ENCODE measurements at places on chromosomes 5 and 9.

DNA sequence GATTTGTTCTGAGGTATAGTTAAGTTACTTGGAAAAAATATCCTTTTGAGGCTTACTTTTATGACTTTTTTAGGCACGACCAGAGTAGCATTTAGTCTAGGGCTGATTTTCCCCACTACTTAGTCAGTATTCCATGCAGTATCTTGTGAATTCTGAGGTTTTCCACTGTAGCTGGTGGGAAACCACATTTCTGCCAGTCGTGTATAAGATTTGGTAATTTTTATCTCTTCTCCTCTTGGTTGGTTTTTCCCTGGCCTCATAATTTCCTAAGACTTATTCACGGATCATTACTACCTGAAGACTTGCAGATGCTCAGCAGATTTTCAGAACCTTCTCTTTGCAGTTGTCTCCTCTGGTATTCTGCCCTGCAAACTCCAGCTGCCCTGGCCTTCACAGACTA lies 23.5 kb downstream of the MTREX start:
- DNase-seq, result no peak

- DNase-seq, result no peak
Measured at GRCh38 chr9:124969401-124969800, 28.5 kb upstream of the GOLGA1 start.

DNA sequence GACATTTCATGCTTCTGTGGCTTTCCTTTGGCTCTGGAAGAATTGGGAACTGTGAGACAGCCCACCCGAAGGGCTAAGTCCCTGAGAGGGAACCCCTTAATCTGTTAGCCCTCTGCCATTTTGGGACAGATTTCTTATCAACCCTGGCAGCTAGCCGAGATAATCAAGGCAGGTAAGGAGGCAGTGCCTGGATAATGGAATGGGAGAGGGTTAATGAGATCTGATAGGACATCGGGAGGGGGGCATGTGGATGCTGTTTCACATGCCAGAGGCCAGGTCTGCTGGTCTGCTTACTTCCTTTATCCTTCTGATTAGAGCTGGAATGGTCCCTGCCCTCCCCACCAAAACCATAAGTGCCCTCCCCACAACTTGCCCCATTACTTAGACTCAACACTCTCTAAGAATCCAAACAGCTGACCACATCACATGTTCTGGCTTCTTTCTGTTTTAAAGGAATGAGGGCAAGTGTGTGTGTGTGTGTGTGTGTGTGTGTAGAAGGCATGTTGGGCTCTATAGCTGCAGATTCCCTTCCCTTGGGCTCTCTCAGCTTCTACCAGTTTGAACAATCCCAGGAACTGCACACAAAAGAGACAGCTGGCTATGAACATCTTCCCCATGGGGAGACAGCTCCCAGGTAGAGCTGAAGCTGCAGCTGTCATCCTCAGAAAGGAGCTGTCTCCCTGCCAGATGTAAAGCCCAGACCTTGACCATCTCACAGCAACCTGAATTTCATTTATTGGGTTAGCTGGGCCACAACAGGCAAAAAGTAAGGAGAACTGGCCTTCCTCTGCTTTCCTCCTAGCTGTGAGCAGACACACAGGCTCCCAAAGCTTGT lies 221.3 kb downstream of the PIK3R1 start:
- peak; percentile 64 for DNase-seq

GRCh38 chr5:133703935-133704334 lies 91.6 kb upstream of the FSTL4 start:
- DNase-seq, result no peak

DNA sequence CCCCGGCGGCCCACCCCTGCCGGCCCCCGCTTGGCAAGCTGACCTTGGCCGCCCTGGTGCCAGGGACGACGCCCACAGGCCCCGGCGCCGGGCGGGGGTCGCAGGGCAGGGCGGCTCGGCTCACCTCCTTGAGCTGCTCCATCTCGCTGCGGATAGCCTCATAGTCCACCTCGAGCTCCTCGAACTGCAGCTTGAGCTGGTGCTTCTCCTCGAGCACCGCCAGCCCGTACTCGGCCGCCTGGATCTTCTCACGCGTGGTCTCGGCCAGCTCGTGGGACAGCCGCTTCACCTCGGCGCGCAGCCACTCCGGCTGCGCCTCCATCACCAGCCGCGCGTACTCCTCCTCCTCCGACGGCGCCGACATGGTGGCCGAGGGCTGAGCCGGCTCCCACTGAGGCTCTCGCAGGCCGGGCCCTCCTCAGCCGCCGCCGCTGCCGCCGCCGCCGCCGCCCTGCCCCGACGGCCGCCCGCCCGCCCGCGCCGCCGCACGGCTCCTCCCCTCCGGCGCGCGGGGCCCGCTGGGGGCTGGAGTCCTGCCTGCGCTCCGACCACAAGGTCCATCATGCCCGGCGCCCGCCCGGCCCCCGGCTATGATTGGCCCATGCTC lies at the start of gene BICD2:
Gene BICD2, minus strand, starts transcription at position 453 of the 607 bp plus-strand sequence. Its CDS starts 89 bp downstream, at position 364.
- no peak for DNase-seq

DNA sequence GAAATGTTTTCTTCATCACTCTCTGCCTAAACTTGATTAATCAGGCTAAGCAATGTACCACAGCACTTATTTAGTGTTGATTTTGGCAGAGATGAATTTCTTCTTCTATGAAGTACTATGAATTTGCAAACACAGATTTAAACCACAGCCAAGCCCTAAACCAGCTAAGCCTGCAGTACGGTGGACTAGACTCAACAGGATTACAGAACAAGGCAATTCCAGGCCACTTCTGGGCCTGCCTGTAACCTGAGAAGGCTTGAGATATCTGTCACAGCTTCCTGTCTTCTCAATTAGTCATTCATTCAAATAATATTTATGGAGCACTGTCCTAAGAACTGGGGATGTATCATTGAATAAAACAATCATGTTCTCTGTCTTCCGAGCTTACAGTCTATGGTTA lies 32.4 kb upstream of the CAST start:
- DNase-seq, result peak; percentile 90

DNA sequence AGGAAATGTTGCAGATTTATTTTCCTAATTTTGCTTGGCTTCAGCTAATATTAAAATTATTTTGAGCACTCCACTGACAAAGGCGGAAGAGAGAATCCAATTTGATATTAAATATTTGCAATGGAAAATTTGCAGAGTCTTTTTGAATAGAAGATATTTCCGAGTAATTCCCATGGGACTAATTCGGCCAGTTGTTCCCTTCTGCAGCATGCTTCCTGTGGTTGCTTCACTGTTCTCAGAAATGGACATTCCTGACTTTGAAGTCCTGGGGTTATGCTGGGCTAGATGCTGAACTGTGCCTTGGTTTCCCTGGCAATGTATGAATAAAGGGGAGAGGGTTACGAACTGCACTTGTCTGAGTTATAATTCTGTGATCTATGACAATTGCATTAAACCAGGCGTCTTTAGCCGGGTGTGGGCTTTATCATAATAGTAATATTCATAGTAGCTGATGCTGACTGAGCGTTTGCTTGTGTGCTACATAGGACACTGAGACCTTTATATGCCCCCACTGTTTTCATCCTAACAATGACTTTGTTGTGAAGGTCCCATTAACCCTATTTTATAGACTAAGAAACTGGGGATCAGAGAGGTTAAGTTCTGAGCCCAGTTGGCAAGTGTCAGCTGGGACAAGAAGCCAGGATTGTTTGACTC lies 114.5 kb upstream of the SPRY4 start:
- DNase-seq, result no peak

DNA sequence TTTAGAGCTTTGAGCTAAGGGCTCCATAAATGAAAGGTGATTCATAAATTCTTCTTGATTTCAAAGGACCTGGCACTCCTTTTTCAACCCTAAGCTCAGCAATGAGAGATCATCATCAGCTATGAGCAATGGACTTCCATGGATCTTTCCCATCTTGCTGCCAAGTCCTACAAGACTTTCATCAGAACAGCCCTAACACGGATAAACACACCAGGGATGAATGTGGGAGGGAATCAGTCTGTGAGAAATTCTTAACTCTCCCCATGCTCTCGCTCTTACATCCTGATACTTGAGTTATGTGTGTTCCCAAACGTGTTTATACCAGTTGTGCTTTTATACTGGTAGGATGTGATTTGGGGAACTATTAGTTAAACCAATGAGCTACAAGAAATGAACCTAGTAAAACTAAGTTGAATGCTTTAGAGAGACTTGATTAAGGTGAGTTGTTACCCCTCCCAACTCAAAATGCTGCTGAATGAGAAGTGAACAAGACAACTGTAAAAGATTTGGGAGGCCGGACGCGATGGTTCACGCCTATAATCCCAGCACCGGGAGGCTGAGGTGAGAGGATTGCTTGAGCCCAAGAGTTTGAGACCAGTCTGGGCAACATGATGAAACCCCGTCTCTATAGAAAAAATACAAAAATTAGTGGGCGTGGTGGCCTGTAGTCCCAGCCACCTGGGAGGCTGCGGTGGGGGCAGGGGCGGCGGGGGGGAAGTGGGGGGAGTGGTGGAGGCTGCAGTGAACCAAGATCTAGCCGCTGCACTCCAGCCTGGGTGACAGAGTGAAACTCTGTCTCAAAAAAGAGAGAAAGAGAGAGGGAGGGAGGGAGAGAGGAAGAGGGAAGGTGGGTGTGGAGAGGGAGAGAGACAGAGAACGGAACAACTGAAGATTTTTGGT lies 5.2 kb upstream of the RPL26L1 start:
- DNase-seq, result peak; percentile 98

DNA sequence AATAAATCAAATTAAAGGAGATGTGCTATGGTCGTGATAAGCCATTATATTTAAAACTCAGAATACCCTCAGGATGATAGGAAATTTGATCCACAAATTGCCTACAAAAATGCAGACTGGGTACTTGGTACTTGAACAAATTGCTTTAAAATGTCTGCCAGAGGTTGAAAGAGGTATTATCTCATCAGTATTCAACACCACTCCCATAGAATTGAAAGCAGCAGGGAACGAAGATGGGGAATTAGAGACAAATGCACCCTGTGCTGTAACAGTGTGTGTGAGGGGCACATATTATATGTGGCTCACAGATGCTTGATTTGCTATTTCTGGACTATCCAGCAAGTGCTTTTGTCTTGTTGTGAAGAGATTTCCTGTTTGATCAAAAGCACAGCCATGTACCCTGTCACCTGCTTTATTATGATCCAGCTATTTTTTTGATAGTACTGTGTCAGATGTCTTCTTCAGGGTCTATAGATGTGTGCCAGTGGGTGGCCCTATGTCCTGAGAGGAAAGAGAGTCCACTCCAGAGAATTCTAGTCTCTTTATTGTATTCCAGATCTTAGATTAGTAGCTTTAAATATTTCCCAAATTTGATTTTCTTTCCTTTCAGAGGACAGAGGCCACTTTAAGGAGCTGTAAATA lies 120.1 kb downstream of the XRCC4 start:
- DNase-seq, result no peak

GRCh38 chr5:127886-128285 lies 35.9 kb downstream of the PLEKHG4B start:
- DNase-seq, result no peak

DNA sequence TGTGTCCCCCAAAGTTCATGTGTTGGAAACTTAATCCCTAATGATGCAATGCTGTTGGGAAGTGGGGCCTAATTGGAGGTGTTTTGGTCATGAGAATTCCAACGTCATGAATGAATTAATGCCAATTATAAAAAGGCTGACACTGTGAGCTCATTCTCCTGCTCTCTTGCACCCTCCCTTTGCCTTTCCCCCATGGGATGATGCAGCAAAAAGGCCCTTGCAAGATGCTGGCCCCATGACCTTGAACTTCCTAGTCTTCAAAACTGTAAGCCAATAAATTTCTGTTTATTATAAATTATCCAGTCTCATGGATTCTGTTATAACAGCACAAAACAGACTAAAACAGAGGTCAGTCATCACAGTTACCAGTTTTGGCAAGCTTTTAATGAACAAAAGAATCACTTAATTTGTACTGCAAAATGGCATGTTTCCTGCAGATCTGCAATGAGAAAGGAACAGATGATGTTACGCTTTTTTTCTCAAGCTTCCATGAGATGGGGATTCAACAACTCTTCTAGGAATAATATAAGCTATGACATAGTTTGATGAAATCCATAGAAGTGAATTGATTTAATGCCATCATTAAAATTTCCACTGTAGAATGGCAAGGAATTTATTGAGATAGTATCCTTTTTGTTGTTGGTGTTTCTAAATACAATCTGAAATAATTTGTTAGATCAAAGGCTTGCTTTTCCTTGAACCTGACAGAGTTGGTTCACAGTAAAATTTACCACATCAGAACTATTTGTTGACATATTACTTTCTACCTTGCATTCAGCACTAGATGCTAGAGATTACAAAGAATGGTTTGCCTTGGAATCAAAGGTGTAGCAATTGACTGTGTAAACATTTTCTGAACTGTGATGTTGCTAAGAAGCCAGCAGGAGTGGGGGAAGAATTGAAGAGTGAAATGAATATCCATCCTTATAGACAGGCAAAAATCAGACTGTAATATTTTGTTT lies 29.3 kb upstream of the RFK start:
- no peak for DNase-seq

- no peak for DNase-seq
Measured at GRCh38 chr5:138635265-138635664, 60.1 kb upstream of the HSPA9 start.
